ENCODE measurements at places on chromosomes 11 and 22. TPM values are rescaled to one million over a fixed set of nuclear protein-coding genes. Genes with fewer than 3 reads are reported as not detected.

The CUL5 gene
- total RNA-seq: 35.2 TPM

The KIAA1671 gene
- 27.4 TPM for total RNA-seq

The SEPTIN3 gene
- total RNA-seq: 0.23 TPM

The ELFN2 gene
- 0.05 TPM for total RNA-seq

The SMARCB1 gene
- 42.6 TPM for total RNA-seq

The TRPC6 gene
- 2.4 TPM for total RNA-seq

The CTR9 gene
- total RNA-seq: 25.4 TPM

The RAB36 gene
- total RNA-seq: 5.1 TPM

The YAP1 gene
- total RNA-seq: 281 TPM

The SCGB2A2 gene
- total RNA-seq: not detected

The NUDT22 gene
- total RNA-seq: 41.1 TPM

The DENND5A gene
- 97.4 TPM for total RNA-seq

The GLYAT gene
- not detected for total RNA-seq

The LDHAL6A gene
- total RNA-seq: not detected

The TRIM34 gene
- 4.5 TPM for total RNA-seq

The AGBL2 gene
- 0.48 TPM for total RNA-seq

The RIMBP3C gene
- total RNA-seq: not detected

The AQP11 gene
- 0.14 TPM for total RNA-seq

The FGF3 gene
- not detected for total RNA-seq

The POU2AF1 gene
- 0.38 TPM for total RNA-seq

The HMOX1 gene
- 14.4 TPM for total RNA-seq

The CLCF1 gene
- 15.2 TPM for total RNA-seq

The GPHA2 gene
- not detected for total RNA-seq

The ELMOD1 gene
- 3.3 TPM for total RNA-seq

The NFRKB gene
- total RNA-seq: 15.9 TPM

The JAM3 gene
- total RNA-seq: 92.2 TPM

The USP2 gene
- 10.4 TPM for total RNA-seq

The HPX gene
- total RNA-seq: 1.2 TPM

The TMPRSS4 gene
- not detected for total RNA-seq

The MPZL3 gene
- 1.6 TPM for total RNA-seq

The ALDH3B1 gene
- 11.2 TPM for total RNA-seq

The ARHGAP42 gene
- total RNA-seq: 14.9 TPM

The CDPF1 gene
- total RNA-seq: 4.4 TPM

The GSTT2B gene
- 13.1 TPM for total RNA-seq

The ACR gene
- total RNA-seq: 0.65 TPM

The SYT7 gene
- 0.71 TPM for total RNA-seq

The TSPAN18 gene
- 65.8 TPM for total RNA-seq

The OPCML gene
- 1.3 TPM for total RNA-seq

The DBX1 gene
- not detected for total RNA-seq

The OR5AK2 gene
- total RNA-seq: not detected

The RFPL2 gene
- total RNA-seq: not detected

The KDM4D gene
- 0.71 TPM for total RNA-seq

The FBLN1 gene
- total RNA-seq: 1,210 TPM

The TMEM126B gene
- total RNA-seq: 59.5 TPM

The MRGPRX4 gene
- total RNA-seq: not detected

The TPBGL gene
- total RNA-seq: 0.46 TPM

The CEP126 gene
- 9.5 TPM for total RNA-seq
